ENCODE measurements at places on chromosomes 5 and 9.

DNA sequence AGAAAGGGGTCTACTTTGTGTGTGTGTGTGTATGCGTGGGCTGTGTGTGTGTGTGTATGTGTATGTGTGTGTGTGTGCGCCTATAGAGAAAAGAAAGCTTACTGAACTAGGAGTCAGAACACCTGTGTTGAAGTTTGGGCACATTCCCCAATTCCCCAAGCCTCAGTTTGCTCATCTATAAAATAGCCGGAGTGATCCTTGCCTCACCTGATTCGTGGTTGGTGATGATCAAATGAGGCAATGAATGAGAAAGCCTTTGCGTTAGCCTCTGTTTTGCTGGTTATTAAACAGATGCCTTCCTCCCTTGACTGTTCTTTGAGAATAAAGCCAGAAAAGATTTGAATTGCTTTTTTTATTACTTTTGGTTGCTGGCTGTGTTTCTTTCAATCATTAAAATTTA lies 20.6 kb downstream of the ABLIM3 start:
- DNase-seq = no peak

DNA sequence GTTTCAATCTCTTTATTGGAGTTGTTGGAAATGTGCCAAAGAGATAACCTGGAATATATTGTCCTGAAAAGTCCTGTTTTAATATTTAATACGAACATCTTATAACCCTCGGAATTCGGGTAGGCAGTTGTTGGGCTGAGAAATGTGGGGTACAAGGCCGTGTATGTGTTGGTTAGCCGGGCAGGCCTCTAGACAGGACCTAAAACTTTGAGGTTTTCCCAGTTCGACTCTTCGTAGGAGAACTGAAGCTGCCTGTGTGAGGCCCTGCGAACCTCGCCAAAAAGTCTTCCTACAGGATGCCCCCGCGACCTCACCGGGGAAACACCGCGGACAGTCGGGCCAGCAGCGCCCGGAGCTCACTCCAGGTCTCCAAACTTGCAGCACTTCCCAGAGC lies 583 bp upstream of the TJP2 start:
- no peak for DNase-seq

GRCh38 chr9:21552244-21553170 lies 70.4 kb upstream of the IFNE start:
- DNase-seq = no peak

DNA sequence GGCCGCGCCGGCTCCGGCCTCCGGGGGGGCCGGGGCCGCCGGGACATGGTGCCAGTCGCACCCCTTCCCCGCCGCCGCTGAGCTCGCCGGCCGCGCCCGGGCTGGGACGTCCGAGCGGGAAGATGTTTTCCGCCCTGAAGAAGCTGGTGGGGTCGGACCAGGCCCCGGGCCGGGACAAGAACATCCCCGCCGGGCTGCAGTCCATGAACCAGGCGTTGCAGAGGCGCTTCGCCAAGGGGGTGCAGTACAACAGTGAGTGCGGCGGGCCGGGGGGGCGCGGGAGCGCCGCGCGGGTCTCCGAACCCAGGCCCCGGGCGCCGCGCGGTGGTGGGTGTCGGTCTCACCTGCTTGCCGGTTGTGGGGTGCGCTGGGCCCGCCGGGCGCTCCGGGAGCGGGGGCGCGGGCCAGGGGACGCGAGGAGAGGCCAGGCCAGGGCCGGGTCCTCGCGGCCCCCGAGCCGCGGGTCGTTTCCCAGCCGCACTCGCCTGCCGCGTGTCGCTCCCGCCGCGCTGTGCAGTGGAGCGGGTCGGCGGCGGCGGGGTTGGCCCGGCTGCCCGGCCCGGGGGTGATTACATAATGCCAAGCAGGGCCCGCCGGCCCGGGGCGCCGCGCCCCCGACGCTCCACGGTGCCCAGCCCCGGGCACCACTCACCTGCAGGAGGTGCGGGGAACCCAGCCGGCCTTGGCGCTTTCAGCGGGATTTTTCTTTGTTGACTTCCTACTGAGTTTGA lies 492 bp downstream of the RABL6 start:
- no peak for DNase-seq

- DNase-seq = no peak
Measured at GRCh38 chr9:36318212-36318802, 60.1 kb upstream of the GNE start.

GRCh38 chr5:72096602-72097188 lies 10.6 kb upstream of the MAP1B start:
- DNase-seq = no peak

DNA sequence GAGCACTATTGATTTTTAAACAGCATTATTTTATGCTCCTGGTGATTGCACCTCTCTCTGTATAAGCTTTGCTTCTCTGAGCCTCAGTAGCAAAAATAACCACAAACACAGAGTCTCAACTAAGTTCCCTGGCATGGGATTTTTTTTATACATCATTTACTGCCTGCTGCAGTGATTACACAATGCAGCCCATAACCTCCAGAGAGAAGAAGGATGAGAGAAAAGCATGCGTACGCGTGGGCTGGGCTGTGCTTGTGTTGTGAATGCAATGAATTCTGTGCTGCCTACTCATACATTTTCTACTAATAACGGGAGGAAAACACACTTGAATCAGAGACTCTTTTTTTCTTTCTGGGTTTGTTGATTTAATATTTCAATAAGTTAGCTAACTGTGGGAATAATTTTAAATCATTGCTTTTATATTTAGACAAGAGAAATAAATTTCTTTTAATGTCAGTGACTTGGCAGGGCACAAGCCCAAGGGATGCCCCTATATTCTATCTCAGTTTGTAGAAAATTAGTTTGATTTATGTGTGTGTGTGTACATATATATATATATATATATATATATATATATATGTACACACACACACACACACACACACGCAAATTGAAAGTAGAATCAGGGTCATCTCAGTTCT lies 351.5 kb downstream of the MED10 start:
- DNase-seq = no peak

GRCh38 chr5:4370218-4370617 lies 769.9 kb upstream of the ADAMTS16 start:
- DNase-seq = no peak

GRCh38 chr9:115350548-115350947 lies 232.6 kb upstream of the TNC start:
- DNase-seq = no peak

- no peak for DNase-seq
Measured at GRCh38 chr5:53403758-53404157, 76.7 kb upstream of the FST start.

- no peak for DNase-seq
Measured at GRCh38 chr9:123120953-123121352, 87.5 kb downstream of the GPR21 start.

GRCh38 chr5:35046774-35047173 lies 975 bp downstream of the AGXT2 start:
- no peak for DNase-seq

GRCh38 chr5:50435168-50435567 lies 5.9 kb downstream of the EMB start:
- DNase-seq = no peak

DNA sequence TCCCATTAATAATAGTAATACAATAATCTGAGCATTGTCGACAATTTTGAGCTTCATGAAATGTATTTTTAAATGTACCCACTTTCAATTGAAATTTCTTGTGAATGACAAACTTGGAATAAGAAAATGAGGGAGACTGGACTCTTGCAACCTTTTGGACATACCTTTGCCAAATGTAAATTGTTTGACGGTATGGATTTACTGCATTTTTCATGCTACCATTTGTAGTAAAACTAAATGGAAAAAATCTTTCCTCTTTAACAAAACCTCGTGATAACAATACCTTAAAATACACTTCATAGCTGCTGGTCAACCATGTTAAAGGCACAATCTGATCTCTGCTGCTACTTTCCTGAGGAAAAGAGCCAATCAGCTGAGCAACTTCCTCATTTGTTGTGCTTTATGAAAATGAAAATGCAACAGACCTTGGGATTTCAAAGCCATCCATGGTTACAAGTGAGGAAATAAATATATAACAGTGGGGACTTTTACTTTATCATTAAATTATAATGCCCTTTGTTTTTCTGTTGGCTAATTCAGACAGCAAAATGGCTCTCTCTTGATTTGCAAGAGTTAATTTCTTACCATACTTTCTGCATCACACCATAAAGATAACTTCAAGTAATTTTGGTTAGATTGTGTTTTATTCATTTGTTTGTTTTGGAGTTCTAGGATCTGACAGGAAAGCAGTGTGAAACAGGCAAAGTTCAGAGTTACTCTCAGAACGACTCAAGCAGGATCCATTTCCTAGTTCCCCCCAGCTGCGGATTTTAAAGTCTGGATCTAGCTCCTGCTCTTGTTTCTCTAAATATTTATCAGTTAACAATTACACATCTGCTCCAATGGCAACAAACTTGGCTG lies 1.1 kb downstream of the ALDH1A1 start:
- DNase-seq = no peak

DNA sequence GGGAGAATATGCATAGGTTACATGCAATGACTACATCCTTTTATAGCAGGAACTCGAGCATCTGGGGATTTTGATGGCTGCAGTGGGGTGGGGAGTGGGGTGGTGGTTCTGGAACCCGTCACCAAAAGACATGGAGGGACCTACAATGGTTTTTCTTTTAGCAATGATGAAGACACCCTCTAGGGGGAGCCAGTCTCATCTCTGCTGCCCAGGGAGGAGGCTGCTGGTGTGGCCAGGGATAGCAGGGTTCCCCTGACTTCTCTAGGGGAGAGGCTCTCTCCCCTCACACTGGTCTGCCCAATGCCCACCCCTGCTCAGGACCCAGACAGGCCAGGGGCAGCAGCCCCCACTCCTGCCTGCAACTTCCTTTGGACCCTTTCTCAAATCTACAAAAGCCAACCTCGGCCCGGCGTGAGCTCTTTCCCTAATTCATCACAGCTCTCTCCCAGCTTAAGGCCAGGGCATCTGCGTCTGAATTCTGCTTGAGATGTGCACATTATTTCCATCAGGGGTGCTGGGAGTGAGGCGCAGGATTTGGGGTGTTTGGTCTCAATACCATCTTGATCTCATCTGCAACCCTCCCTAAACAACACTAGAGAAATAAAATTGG lies 73.6 kb upstream of the RETREG1 start:
- DNase-seq = no peak

DNA sequence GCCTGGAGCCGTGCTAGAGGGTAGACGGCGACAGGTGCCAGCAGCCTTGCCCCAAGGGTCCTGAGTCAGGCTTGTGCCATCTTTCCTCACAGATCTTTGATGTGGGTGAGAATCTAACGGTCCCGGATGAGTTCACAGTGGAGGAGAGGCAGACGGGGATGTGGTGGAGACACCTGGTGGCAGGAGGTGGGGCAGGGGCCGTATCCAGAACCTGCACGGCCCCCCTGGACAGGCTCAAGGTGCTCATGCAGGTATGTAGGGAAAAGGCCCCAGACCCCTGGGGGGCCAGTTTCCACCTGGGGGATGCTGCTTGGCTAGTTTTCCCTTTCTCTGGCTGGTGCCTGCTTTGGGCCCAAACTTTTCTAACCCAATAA lies 24.0 kb downstream of the PTGES2 start:
- no peak for DNase-seq

- no peak for DNase-seq
Measured at GRCh38 chr9:109246533-109246932, 74.3 kb downstream of the EPB41L4B start.

DNA sequence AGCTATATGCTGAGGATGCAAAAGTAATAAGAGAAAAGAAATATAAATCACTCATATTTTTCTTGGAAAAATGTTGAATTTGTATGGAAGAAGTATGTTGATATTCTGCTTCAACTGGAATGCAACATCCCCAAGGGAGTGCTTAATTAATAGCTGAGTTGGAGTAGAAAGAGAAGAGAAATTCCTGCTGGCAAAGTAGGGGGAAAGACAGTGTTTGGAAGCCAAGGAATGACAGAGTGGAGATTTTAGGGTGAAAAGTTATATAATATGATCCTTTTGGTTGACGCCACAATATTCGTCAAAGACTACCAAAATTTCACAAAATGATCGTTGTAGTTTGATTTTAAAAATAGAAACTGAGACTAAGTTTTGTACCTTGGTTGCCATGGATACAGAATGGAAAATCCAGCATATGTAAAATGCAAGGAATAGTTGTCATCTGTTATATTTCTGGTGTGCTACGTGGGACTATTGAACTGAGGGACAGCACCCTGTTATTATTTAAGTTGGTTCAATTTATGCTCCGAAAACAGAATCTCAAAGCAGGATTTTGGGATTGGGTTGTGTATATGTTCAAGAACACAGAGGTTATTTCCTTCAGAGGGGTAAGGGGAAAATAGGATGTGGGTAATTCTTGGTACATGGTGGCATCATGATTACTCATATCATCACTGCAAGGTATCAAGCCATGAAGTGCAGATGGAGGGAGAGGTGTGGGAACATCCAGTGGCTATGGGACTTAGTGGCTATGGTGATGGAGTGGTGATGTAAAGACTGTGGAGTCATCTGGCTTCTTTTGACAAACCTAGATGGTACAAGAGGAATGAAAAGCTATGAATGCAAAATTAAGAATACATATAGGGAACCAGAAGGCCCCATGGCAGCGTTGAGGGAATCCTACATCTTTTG lies 61.0 kb downstream of the SUB1 start:
- DNase-seq = no peak

GRCh38 chr5:144333336-144333920 lies 162.8 kb downstream of the KCTD16 start:
- DNase-seq = no peak

DNA sequence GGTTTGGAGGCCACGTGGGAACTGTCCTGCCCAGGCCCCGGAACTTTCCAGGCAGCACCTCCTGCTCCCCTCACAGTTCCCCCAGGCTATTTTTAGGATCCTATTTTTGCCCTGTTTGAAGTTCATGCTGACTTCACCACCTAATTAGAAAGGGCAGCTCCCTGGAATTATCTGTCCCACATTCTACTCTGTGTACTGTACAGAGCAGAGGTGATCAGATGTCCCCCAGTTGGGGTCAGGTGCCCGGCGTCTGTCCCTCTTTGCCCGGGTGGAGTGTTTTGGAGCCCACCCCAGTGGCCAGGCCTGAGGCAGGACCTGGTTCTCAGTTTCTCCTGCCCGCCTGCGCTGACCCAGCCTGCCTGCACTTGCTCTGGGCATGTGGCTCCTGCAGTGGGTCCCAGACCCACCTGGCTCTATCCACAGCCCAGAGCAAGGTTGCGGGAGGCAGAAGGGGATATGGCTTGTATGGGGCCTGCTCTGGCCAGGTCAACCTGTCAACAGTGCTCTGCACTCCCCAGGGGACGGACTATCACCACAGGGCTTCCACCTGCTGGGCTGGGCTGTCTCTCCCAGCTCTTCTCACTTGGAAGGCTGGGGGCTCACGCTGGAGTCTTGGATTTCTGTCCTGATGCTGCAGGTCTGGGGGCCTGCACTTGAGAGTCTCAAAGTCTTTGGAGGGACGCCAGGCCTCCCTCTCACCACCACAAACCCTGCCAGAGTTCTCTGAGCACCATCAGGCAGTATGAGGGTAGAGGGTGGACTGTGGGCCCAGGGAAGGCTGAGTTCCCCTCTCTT lies 268.3 kb downstream of the GADD45G start:
- no peak for DNase-seq

DNA sequence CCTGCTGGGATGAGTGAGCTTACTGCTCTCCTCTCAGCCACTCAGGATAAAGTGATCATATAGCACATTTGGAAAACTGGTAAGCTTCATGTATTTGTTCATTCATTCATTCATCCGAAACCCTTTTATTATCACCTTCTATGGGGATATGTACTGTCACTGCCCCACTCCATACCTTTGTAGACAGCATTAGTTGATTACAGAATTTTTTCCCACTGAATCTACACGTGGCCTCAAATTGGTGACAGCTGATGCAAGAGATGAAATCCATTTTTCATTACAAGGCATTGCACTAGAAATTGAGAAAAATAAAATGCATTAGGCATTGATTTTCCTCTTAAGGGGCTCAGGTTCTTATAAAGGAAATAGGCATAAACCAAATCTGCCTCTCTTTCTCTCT lies 9.7 kb downstream of the GRIA1 start:
- DNase-seq = no peak
